ENCODE measurements at places on chromosomes 3 and 15.

DNA sequence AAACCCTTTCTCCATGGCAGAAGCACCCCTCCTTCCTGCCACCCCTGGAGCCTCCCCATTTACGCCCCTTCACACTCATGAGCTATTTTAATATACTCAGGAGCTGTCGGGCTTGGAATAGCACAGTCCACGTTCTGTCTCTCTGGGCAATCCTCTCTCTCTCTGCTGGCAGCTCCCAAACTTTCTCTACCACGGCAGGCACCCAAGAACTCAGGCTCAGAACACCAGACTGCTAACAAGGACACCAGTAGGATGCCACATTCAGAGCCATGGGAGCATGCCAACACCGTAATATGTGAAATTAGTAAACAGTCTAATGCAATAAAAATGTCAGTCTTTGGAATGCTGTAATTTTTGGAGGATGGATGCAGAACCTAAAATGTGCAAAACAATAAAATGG lies 19.3 kb downstream of the TNFAIP8L3 start:
- DNase-seq: no peak

DNA sequence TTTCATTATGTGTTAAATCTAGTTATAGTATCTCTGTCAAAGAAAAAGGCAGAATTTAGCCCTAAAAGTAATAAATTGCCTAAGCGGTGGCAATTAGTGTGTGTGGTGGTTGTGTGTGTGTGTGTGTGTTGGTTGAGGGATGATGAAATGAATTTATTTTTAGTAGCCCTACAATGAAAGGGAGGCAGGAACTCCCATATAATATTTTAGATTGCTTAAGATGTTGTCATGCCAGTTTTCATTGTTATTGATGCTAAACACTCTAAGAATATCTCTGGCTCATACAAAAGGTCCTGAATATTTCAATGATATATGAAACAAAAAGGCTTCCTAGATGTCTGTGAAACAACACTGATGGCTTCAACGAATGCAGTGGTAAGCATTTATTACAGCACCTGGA lies 140.6 kb upstream of the TBC1D5 start:
- no peak for DNase-seq

DNA sequence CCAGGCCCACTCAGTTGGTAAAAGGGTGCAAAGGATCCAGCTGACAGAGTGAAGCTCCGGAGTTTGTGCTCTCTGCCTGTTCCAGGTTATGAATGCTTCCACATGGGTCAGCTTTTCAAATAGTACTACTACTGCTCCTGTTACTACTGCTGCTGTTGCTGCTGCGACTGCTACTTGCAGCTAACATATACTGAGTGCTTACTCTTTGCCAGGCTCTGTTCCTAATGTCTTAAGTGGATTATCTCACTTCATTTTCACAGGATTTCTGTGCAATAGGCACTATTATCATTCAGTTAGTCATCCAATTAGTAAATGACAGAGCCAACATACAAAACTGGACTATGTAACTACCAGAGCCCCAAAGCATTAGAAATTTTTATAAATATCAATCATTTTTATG lies 106.5 kb downstream of the IQCH start:
- no peak for DNase-seq

DNA sequence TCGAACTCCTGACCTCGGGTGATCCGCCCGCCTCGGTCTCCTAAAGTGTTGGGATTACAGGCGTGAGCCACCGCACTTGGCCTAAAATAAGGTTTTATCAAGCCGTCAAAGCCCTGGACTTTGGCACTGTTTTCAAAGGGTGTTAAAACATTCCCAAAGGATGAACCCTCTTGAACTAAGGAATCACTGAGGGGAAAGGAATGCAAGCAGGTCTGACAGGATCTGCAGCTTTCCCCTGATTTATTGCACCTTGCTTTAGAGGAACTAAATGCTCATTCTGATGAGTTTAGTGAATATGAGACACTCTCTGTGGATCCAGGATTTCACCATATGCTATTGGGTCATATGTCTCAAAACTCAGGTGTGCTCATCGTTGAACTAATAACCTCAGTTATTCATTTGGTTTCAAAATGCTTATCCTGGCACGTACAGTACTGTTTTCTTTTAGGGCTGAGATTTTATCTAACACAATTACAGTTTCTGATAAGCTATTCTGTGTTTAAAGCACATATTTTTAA lies 63.0 kb upstream of the TSC22D2 start:
- no peak for DNase-seq

GRCh38 chr3:117171124-117171523 lies 461.5 kb downstream of the TUSC7 start:
- no peak for DNase-seq

DNA sequence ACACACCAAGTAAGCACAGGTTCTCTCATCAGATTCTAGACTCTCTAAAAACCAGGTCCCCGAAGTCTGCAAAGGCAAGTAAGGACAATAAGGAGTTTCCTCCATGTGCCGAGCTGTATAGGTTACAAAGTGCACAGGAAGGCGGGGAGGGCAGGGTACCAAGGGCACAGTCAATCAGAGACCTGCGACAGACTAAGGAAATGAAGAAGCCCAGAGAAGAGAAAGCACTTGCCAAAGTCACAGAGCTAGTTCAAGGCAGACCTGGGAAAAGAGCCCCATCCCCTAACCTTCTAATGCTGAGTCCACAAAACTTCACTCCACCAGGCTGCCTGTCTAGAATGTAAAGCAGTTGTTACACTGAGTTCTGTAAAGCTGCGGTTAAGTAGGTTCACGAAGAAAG lies 1.7 kb downstream of the SEC13 start:
- DNase-seq: no peak

GRCh38 chr3:69445498-69445897 lies 59.6 kb upstream of the FRMD4B start:
- no peak for DNase-seq

- no peak for DNase-seq
Observed at GRCh38 chr3:38542401-38543298, 46.5 kb downstream of the EXOG start.

- DNase-seq: no peak
Observed at GRCh38 chr3:59832241-59832640, 782.4 kb upstream of the CFAP20DC start.

DNA sequence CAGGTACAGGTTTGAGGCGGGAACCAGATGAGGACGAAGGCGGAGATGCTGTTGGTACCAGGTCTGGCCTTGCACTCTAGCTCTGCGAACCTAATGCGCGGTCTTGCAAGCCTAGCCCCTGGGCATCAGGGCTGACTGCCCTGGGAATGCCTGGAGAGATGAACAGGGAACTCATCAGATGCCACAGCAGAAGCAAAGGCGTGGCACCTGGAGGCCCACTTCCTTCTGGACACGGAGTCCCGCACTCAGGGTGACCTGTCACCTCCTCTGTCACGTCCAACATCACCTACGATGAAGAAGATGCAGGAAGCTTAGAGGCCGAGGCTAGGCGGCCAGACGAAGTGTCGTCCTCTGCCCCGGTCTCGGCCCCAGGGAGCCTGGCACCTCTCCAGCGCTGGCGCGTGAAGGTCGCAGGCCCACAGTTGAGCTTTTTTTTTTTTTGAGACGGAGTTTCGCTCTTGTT lies 9.4 kb downstream of the RPLP1 start:
- no peak for DNase-seq

- DNase-seq: no peak
Observed at GRCh38 chr3:47553407-47553806, 25.3 kb downstream of the CSPG5 start.

- DNase-seq: no peak
Observed at GRCh38 chr15:61598655-61599054, 369.6 kb upstream of the RORA start.

- DNase-seq: no peak
Observed at GRCh38 chr3:46626039-46626438, 13.7 kb downstream of the FAM240A start.

DNA sequence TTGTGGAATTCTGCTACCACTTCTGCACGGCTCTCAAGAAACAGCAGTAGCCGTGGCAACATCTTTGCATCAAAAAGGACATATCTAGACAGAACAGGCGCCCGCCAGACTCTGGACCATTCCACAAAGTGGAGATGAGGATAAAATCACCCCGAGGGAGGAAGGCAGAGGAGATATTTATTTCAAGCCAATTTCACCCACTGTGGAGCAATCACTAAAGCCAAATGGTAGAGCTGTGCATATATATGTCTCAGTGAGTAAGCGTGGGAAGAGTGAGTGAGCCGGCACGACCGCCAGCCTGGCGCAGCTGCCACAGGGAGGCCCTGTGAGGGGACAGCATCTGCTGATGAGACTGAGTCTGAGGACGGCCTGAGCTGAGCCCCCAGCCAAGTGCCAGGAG lies 111.3 kb downstream of the MEGF11 start:
- DNase-seq: no peak

- no peak for DNase-seq
Observed at GRCh38 chr3:41572092-41572491, 372.8 kb downstream of the CTNNB1 start.

DNA sequence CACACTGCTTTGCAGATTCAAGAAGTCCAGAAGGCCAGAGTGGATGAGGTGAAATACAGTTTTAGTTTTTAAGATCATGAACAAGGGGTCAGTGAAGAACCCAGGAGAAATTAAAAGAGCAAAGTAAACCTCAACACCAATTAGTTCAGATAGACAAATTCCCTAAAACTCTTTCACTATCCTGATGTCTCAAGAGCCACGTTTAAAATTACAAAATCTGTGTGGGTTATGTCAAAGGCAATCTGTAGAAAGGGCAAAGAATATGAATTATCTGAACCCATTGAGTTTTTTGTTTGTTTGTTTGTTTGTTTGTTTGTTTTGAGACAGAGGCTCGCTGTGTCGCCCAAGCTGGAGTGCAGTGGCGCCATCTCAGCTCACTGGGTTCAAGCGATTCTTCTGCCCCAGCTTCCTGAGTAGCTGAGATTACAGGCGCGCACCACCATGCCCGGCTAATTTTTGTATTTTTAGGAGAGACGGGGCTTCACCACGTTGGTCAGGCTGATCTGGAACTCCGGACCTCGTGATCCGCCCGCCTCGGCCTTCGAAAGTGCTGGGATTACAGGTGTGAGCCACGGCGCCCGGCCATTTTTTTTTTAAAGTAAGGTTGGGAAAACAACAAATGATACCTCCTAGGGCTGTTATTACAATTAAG lies 32.1 kb upstream of the ST3GAL6 start:
- no peak for DNase-seq

DNA sequence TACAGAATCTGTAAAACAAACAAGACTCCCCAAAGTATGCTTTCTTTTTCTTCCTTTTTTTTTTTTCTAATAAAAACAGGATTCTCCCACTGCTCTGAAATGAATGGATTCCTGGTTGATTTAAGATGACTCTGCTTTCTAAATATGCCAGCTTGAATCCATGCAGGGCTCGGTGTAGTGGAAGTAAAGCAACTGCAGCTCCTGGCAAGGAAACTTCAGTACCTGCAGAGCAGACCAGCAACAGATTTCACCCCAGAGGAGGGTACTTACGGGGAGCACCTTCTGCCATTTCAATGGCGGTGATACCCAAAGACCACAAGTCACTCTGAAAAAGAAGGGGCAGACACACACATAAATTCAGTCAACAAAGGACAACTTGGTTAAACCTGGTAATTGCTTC lies 150.5 kb upstream of the SLC2A2 start:
- DNase-seq: no peak

DNA sequence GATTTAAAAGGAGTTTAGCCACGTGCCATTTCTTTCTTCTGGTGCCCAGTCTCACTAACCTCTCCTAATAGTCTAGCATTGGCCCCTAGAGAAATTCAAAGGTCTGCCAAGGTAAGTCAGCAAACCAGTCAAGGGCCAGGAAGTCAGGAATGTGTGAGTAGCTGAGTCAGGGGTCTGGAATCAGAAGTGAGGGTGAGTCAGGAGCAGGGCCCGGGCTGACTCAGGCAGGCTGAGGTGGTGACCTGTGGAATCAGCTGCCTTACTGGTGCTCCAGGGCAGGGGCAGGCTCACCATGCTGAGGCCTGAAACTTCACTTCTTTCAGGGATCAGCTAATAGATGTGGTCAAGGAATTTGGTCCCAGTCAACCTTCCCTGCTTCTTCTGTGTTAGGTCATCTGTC lies 105.8 kb upstream of the MYZAP start:
- no peak for DNase-seq

GRCh38 chr3:36095238-36095637 lies 285.1 kb upstream of the STAC start:
- no peak for DNase-seq

DNA sequence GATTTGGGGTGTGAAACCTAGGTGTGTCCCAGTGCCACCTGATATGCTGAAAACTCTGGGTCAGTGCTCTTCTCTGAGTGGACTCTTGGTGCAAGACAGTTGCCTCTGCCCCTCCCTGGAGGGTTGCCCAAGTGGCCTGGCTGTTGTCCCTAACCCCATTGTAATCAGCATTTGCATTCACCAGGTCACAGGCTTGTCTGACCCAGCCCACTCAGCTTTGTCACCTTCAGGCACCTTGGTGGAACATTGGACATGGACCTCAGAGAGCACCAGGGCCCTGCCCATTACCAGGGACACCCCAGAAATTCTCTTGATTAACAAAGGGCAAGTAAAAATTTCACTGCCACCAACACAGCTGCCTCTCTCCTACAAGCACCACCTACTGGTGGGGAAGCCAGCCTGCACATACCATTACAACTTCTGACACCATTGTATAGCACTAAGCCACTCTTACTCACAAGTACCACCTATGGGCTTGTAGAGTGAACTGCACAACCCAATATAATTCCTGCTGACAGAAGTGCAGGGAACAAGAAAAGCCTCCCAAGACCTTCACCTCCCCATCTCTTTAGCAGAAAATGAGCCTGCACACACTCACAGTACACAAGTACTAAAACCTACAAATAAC lies 324.6 kb downstream of the EPHA6 start:
- no peak for DNase-seq

- no peak for DNase-seq
Observed at GRCh38 chr3:177371888-177372287, 174.6 kb upstream of the TBL1XR1 start.

GRCh38 chr3:99970198-99970597 lies 144.1 kb downstream of the FILIP1L start:
- no peak for DNase-seq
